ENCODE measurements at places on chromosomes 12 and 14.

- DNase-seq = no peak
Measured at GRCh38 chr12:129830796-129831195, 73.0 kb downstream of the TMEM132D start.

GRCh38 chr14:73723797-73724661 lies 9.8 kb upstream of the PNMA1 start:
- DNase-seq = no peak

DNA sequence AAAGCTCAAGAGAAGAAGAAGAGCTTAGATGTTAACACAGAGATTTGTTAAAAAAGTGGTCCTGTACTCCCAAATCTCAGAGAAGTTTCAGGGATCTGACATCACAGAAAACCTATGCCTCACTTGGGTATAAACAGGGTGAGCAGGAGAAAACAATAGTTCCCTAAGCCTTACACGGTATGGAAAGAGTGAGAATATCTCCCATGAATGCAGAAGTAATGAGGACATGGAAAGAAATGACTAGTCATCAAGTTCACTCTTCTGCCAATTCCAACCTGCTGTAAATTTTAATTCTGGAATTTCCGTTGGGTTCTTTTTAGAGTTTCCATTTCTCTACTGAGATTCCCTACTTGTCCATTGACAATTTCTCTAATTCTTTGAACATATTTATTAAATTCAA lies 6.2 kb upstream of the PTGER2 start:
- DNase-seq = no peak

DNA sequence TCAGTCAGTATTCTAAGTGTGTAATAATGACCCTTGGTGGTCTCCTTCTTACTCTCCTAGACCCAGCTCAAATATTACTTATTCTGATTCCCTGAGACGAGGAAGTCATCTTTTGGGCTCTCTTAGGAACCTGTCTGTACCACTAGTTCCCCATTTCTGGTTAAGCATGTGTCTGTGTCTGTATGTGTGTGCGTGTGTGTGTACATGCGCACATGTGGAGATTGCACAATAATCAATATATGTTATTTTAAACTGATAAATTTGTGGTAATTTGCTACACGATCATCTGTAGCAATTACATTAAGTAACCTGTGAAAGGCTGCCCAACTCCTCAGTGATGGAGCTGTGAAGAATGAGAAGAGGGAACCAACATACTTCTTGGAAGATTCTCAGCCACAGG lies 132.2 kb downstream of the ASCL4 start:
- no peak for DNase-seq

DNA sequence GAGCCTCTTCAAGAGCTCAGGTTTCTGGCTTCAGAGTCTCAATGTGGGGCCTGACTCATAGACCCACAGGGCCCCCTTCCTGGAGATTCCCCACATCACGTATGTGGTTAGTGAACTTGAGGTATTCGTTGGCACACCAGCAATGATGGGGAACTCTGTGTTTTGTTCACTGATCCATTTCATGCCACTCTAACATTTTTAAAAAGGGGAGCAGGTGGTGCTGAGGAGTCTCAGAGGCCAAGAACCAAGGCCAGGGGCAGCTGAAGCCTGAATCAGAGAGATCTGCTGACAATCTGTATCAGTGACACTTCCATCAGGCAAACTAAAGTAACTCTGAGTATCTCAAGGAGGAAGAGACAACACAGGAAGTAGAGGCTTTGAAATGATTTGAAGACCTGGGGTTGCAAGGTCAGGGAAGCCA lies 323.4 kb downstream of the VRK1 start:
- DNase-seq = no peak

GRCh38 chr12:48165089-48165981 lies 8.0 kb upstream of the ASB8 start:
- no peak for DNase-seq

DNA sequence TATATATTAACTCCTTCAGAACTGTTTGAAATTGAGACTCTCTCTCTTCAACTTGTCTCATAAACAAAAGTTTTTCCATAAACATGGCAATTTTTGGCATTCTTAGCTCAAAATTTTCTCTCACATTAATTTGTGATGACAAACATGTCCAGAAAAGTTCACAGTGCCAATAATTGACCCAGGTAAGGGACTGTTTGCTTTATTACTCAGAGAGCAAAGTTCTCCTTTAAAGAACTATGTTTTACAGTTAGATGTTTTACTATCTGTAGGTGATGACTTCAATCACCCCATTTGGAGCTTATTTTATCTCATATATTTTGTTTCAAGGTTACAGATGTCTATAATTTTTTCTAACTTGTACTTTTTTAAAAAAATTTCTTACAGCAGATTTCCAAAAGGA lies 855.6 kb downstream of the SLC16A7 start:
- no peak for DNase-seq

- DNase-seq = no peak
Measured at GRCh38 chr12:57620936-57621496, 9.8 kb downstream of the ARHGEF25 start.

DNA sequence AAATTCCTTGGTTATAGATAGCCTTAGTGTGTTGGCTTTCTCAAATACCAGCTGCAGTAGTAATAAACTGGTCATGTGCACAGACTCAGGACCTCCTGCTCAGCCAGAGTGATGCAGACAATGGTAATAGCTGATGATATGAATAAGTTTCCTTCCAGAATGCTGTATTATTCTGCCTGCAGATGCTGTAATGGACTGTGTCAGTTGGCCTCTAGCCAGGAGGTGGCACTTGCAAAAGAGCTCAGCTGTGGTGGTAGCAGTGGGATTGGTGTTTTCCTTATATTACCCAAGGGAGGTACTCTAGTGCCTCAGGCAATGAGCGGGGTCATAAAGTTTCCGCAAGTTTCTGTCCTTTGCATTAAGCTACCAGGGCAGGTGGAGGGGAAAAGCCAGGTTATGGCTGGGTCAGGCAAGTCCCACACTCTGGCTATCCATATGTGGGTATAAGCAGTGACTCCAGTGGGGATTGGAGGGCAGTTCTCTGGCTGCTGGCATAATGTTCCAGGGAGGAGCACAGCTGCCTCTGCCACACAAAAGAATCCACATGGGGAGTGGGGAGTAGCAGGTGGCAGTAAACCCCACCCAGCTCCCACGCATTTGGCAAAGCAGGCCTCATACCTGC lies 14.0 kb upstream of the MUCL1 start:
- DNase-seq = no peak

GRCh38 chr14:66530526-66530925 lies 22.6 kb downstream of the GPHN start:
- no peak for DNase-seq

DNA sequence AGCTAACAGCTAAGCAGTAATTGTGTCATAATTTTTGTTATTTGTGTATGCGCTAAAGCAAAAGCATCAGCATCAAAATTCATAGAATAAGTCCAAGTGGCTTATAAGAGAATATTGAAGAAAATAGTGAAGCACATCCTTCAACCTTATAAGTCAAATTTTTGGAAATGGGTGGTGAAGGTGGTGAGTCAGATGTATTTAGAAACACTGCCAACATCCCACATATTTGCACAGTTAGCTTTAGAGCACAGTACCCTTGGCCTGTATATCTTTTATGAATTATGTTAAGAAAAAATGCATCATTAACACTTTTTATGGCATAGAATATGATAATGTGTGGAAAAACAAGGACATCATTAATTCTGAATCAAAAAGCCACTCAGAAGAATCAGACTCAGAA lies 8.0 kb downstream of the SYT10 start:
- DNase-seq = no peak

DNA sequence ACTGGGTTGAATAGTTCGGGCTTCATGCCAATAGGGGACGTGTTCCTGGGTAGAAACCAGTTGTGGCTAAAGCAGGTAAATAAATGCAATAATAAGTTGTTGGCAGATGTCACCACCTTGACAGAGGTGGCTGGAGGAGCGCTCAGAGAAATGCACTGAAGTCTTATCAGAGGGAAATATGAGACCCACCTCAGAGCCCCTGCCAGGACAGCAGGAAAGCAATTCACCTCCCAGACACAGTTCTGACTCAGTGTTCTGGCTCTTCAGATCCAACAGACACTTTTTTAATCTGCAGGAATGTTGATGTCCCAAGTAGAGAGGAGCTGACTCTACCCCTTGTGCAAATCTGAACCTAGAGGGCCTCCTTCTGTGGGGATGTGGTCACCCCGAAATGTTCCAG lies 687.1 kb upstream of the FBXO33 start:
- DNase-seq = no peak

DNA sequence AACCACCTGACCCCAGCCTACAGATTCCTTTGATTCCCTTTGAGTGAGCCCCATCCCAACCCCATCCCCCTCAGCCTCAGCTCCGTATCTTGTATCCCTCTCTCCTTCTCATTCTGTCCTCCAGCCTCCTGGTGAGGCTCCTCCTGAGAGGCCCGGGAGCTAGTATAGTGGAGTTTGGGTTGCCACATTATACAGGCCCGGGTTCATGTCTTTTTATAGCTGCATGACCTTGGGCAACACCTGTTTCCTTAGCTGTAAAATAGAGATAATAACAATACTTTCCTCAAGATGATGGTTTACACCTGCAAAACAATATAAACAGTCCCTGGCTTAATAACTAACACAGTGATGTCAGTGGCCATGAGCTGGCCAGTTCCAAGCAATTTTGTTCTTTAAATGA lies 89.8 kb downstream of the STAB2 start:
- no peak for DNase-seq

DNA sequence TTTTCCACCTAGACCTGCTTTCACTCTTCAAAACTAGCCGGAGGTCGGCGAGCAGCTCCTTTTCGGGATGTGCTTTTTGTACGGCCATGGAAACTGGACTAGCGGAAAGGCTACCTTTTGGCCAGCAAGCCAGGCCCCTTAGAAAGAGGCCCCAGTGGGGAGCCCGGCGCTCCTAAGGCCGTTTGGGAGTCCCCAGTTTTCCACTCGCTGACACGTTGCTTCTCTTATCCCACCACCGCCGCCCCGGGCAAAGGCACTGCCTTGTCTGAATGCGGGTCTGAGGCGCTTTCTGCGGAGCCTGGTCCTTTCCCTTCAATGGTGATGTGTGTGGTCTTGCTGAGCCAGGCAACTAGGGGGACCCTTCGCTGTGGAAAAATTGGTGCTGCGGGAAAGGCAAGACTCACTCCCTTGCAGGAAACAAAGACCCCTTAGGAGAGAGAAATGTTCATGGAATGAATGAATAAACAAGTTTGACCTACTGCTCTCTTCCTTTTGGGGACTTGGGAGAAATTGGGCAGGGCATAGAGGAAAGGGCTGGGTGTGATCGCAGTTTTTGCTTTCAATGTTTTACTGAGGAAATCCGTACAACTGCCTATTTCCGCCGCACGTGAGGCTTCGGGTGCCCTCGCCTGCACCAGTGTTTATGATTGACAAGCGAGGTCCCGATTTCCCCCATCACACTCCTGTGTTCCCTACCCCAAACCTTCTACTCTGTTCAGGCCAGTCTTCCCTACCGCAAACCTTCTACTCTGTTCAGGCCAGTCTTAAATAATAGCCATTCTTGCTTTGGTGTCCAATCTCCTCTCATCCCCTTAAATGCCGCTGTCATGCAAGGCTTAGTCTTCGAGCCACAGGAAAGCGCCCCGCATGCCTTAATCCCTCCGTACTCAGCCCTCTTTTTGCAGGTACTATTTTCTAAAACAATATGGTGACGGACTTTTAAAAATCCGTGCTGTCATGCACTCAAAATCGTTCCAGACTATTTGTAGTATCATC lies 1.0 kb upstream of the SLC38A2 start:
- DNase-seq = no peak

GRCh38 chr14:77800814-77801213 lies 905 bp downstream of the ADCK1 start:
- no peak for DNase-seq

DNA sequence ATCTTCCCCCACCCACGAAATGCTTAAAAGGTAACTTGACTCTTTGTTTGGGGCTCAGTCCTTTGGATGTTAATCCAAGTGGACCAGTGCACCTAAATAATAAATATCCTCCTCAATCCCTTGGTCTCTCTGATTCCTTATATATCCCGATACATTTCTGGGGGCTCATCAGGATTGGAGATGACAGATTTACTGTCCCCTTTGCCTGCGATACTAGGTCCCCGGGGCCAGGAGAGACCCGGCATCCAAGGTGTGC lies 26.3 kb downstream of the KLRK1 start:
- DNase-seq = no peak

- no peak for DNase-seq
Measured at GRCh38 chr14:46902837-46903236, 251.3 kb upstream of the RPL10L start.

DNA sequence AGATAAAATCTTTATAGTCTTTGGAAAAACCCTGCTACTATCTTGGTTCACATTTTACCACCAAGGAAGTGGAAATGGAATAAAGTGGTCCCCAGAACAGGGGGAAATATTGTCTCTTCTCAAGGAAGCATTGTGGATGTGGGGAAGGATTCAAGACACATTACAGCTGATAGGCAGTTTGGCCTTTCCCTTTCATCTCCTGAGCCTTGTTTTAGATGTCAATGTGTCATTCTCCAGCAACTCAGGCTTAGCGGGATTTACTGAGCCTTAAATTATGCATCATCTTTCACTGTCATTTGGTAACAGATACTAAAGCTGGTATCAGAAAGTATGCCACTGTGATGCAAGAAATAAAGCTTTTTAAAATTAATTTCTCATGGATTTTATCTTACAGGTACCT lies 136.2 kb downstream of the STXBP6 start:
- no peak for DNase-seq

GRCh38 chr12:4802841-4803240 lies 82.6 kb downstream of the GALNT8 start:
- no peak for DNase-seq

DNA sequence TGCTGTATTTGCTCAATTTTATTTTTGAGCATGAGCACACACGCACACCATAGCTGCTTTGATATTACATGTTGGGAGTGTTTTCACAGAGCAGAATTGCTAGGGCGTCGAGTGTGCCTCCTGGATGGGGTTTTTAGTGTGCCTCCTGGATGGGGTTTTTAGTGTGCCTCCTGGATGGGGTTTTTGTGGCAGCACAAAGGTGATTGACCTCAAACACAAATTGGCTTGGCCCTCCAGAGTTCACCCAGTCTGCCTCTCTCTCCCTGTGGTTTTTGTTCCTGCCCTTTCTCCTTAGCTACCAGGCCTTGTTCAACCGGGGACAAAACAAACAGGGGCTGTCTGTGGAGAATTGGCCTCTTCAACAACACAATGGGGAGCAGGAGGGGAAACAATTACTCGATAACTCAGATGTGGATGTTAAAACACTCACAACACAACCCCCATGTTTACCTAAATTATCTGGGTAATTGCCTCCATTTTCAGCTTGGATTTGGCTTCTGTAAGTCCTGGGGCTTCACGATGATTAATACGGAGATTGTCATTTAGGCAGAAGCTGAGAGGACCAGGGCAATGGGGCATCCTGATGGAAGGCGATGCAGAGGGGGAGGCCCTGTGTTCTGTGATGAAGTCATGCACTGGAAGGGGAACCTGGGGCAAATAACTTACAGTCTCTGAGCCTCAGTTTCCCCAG lies 26.9 kb downstream of the TBX3 start:
- DNase-seq = no peak

GRCh38 chr14:44968714-44969113 lies 6.7 kb downstream of the TOGARAM1 start:
- no peak for DNase-seq

- no peak for DNase-seq
Measured at GRCh38 chr14:76755610-76756370, 5.5 kb upstream of the VASH1 start.
